ENCODE measurements at places on chromosomes 6 and 20.

- no peak for DNase-seq
These were observed 453.8 kb downstream of the RFPL4B start for GRCh38 chr6:112800916-112801315.

DNA sequence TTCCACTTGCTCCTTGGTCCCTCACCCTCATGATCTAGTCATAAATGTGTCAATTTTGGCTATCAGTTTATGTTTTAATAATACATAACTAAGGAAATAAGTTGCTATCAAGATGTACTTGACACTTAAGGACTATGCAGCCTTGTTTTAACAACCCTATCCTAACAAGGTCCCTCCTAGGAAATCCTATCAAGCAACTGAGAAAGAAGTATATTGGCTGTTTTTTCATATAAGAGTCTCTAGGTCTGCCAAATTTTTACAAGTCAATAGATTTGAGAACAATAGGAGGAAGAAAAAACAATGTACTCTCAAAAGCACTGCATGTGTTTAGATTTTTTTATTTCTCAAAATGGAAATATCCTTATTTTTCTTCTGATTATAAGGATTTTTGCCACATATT, 14.7 kb downstream of the FILIP1 start:
- DNase-seq: no peak

DNA sequence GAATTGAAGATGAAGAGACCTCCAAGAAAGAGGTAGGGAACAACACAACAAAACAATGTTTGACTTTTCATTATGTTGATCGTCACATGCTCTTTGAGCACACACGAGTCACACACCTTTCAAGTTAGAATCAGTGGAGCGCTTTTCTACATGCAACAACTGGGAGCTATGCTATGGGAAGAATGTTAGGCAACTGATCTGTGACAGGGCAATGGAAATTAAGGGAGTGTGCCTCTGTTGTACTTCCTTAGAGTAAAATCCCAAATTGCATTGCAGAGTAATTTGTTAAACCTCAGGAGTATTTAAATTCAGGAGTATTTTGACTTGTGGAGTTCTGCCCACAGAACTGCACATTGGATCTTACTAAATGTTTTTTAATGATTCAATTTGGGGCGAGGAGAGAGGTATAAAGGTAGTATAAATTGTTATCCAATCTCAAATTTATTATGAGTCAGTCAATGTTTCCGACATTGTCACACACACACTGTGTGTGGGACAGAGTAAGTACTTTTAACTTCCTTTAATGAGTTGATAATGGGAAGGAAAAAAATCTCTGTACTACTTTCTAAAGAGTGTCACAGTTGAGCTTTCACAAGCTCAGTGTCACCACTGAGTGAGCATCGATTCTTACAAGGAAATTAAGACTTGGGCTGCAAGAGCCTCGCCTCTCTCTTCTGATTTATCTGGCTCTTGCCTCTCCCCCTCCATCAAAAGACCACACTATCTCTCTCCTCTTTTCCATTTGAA, 10.7 kb downstream of the GNAS start:
- DNase-seq: no peak

- no peak for DNase-seq
These were observed 86.4 kb downstream of the OPRM1 start for GRCh38 chr6:154125421-154125820.

DNA sequence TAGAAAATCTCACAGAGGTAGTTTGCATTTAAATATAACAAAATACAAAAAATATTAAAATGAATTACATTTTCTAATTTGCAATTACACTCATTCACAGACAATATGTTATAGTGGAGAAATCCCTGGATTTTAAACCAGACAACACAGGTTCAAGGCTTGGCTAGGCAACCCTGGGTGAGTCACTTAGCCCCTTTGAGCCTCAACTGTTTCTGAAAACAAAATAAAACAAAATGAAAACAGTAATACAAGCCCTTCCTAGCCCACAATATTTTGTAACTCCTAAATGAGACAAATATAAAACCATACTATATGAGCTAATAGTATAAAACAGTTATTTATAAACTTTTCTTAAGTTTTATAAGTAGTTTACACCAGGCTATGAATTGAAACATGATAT, 41.0 kb downstream of the UQCC1 start:
- DNase-seq: no peak

DNA sequence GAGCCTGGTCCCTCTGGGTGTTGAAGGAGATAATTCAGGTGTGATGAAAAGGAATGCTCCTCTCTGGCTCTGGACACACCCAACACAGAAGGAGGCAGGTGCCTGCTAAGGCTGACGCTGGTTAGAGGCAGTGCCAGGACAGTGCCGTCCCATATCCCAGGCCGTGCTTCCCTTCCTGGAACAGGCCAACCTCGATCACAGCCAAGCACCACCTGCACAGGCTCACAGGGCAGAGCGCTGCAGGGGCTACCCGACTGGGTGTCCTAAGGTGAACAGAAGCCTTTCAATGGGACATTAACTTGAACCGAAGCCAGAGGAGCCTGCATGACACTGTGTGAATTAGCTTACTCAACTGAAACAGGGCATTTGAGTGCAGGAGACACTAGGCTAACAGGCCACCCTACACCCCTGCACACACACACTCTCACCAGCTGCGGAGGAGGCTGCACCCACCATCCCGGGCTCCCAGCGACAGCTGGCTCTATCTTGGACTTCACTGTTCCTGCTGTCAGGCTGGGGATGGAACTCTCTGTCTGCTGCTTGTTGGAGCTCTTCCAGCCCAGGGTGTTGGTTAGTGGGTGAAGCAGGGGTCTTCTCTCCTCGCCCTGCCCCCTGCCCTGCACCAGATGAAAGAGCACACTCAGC, 347.2 kb downstream of the TAF4 start:
- no peak for DNase-seq

DNA sequence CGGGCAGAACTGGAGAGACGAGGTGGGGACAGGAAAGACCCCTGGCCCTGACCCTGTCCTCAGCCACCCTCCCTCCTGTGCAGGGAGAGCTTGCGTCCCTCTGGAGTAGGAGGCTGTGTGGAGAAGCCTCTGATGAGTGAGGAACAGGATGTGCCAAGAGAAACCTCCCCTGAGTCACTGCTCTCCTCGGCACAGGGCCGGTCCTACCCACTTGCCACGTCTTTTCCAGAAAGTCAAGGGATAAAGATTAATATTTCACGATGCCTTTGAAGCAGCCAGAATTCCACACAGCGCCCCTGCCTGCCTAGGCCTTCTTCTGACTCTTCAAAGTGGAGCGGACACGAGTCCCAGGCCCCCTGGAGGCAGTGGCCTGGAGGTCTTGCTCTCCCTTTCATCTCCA, 34.9 kb upstream of the THBS2 start:
- DNase-seq: peak; percentile 85

DNA sequence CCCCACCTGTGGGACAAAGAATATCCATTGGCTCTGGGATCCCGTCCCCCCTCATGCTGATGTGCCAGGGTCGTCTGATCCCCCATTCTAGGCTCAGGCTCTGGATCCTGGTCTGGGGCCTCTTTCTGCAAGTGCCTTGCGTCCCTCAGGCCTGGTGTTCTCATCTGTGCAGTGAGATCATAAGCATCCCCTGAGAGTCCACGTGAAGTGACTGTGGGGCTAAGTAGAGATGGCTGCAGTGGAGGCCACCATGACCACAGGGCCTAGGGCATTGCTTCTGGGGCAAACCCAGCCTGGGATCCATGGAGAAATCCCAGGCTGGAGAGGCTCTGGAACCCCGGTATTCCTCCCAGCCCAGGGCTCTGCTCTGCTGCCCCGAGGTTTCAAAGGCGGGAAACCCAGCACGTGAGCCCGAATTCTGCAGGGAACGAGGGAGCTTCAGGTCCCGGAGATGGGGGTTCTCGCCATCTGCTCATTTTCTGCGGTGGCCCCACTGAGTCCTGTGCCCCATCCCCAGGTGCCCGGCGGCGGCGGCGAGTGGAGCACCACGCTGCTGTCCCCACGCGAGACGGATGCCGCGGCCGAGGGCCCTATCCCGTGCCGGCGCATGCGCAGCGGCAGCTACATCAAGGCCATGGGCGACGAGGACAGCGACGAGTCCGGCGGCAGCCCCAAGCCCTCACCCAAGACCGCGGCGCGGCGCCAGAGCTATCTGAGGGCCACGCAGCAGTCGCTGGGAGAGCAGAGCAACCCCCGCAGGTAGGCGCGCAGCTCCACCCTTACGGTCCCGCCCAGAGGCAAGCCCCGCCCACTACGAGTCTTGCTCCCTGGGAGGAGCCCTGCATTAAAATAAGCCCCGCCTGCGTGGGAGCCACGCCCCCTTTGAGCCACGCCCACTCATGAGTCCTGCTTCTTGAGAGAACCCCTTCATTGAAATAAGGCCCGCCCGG, 105.5 kb upstream of the MYL9 start:
- no peak for DNase-seq

DNA sequence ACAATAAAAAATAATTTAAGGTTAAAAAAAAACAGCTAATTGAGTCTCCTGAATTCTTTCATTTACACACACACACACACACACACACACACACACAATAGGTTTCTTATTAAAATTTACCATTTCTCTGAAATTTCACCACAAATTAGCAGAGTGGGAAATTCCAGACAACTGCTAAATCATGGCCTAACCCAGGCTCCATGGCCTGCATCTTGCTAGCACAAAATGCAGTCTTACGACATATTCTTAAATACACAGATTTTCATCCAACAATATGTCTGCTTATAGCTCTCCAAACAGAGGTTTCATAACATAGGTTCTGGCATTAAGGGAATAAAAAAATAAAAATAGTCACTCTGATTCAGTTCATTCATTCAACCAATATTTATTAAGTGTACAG, 46.9 kb downstream of the SOD2 start:
- no peak for DNase-seq

- no peak for DNase-seq
These were observed 26.1 kb downstream of the NCOA7 start for GRCh38 chr6:125816828-125817280.

- no peak for DNase-seq
These were observed 10.1 kb upstream of the BTBD3 start for GRCh38 chr20:11907621-11908020.

DNA sequence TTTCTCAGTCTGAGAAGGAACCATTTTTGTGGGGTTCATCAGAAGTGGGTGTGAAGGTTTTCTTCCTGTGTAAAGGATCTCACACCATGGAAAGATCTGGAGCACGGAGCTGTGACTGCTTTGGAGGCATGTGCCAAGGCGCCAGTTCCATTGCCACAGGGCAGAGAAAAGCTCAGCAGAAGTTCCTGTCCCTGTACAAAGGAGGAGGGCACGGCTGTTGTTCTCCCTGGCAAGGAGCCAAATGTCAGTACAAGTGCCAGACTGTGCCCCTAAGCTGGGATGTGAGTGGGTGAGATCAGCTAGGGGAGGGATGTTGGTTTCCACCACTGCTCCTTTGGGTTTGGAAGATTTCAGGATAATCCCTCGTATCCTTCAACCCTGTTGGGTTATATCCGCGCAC, 117.3 kb downstream of the CRYBG1 start:
- DNase-seq: no peak

DNA sequence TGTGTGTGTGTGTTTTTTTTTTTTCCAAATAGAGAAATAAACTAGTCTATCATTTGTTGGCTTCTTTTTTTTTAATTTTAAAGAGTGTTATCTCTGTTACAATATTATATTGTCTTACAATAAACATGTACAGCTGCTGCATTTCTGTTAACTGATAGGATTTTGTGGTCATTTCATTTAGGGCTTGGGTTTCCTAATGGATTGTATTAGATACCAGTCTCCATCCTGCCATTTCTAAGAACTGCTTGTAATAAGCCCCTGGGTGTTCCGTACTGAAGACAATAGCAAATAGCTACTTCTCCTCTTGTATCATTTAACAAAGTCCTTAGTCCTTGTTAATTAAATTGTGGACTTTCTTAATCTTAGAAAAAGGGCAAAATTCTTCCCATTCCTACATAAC, 45.7 kb downstream of the SOBP start:
- no peak for DNase-seq

DNA sequence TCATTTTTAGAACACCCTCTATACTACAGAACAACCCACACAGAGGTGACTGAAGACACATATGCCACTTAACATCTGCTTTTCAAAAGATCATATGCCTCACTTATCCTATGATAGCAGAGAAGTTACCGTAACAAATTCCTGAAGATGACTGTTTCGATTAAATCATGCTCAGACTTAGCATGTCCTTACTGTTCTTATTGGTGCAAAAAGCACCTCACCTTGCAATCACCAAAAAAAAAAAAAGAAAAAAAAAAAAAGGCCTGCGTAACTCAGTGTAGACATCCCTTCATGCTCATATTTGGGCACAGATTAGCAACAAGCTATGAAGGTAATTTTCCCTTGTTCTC, 17.7 kb upstream of the DST start:
- no peak for DNase-seq

DNA sequence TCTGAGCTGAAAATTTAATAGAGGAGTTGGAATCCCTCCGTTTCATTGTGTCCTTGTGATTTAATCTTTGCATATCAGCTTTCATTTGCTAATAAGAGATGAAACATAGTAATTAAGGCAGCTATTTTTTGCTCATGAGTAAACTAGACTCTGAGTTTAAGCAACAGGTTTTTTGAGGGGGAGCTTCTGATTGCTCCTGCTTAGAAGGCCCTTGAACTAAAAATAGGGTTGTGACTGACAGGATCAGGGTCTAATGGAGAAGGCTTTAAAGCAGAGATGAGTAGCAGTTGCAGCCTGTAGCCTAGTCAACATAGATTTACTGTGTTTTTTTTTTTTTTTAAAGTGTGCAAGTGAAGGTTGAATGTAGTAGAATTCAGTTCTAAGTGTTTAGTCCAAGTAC, 17.4 kb downstream of the HSF2 start:
- no peak for DNase-seq
